ENCODE measurements at places on chromosomes 6 and 20. TPM values are rescaled to one million over a fixed set of nuclear protein-coding genes. Genes with fewer than 3 reads are reported as not detected.

DNPH1 gene
- total RNA-seq = 42.2 TPM

CCDC170 gene
- total RNA-seq = not detected

TGM3 gene
- total RNA-seq = not detected

SLCO4A1 gene
- total RNA-seq = 61.9 TPM

SNAP91 gene
- not detected for total RNA-seq

ZBP1 gene
- 27.5 TPM for total RNA-seq

XKR7 gene
- not detected for total RNA-seq

ATP9A gene
- total RNA-seq = 1.1 TPM

OTOR gene
- not detected for total RNA-seq

CCM2L gene
- total RNA-seq = not detected

CST4 gene
- not detected for total RNA-seq

MUC21 gene
- total RNA-seq = not detected

SAPCD1 gene
- total RNA-seq = 18.1 TPM

CD40 gene
- total RNA-seq = 3.0 TPM

LCA5 gene
- total RNA-seq = 0.26 TPM

ABCC10 gene
- total RNA-seq = 58.3 TPM

SERPINB6 gene
- 85.3 TPM for total RNA-seq

PRSS16 gene
- total RNA-seq = 0.86 TPM

RIPOR2 gene
- 181 TPM for total RNA-seq

PAK5 gene
- total RNA-seq = not detected

HCRTR2 gene
- not detected for total RNA-seq

UBE2C gene
- total RNA-seq = 154 TPM

Measured in activated naive CD8-positive, alpha-beta T cell treated with anti-CD3 and anti-CD28 coated beads, Interleukin-2, amount 10 ng/mL, durations not matched to agents 7 days and 5 days (primary cell).